ENCODE measurements at places on chromosomes 7 and 10.

DNA sequence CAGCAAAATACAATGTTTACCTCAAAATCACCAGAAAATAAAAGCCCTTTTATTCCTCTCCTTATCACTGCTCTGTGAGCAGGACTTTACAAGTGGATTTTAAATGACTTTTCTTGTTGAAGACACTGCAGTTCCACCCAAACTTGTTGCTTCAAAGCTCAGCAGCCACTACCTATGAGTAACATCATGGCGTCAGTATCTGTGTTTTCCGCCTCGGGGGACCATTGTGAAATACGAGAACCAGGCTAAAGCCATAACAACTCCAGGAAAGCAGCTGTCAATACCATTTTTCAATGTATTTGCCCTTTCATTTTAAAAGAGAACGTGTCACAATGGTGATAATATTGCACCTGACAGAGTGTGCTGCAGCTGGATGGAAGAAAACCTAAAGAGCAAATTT is 284.0 kb upstream of the RNF32 start:
- no peak for DNase-seq

DNA sequence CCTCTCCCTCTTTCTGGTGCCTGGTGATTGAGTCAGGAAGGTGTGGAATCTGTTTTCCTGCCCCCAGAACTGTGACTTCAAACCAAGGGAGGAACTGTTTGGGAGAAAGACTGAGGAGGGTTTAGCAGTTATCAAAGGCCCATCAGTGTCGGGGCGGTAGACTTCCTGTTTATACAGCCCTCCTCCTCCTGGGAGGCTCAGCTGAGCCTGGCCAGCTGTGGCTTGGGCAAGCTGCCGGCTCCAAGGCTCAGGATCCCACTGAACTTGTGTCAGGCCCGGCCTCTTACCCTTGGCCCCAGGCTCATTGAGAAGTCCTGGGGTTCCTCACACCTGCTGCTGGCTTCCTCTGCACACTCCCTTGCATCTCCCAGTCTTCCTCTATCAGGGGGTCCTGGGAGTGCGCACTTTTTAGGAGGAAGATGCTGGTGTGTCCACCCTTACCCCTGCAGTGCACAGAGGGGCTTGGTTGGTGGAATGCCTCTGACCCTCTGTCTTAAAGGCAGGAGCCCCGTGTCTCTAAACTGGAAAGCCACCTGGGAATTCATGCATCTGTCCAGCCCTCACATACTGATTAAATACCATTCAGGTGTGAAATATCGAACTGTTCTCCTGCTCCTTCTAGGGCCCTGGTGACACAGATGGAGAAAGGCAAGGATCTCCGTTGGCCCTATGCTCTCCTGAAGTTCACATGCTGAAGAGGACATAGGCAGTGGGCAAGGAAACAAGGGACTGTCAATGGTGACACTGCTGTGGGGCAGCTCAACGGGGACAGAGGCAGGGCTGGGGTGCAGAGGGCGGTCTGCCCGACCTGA is 32.4 kb downstream of the CXCL12 start:
- DNase-seq: no peak

DNA sequence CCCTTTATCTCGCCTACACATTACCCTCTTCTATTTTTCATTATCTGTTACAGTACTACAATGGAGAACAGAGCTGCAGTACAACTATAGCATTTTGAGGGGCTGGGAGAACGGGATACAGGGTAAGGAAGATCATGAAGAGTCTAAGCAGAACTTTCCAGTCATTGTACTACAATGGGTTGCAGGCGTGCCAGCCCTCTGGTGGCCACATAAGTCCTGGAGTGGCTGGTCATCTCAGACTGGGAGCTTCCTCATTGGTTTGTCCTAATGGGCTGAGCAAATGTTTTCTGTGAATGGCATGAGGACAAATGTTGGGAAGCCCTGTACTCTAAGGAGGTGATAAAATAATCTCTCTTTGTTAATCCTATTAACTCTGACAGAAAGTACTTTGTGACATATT is 33.0 kb downstream of the TMEM106B start:
- no peak for DNase-seq

GRCh38 chr10:15742836-15743235 is 23.1 kb upstream of the ITGA8 start:
- DNase-seq: no peak

- DNase-seq: no peak
These were observed 625.8 kb upstream of the SORCS1 start for GRCh38 chr10:107790271-107790670.

DNA sequence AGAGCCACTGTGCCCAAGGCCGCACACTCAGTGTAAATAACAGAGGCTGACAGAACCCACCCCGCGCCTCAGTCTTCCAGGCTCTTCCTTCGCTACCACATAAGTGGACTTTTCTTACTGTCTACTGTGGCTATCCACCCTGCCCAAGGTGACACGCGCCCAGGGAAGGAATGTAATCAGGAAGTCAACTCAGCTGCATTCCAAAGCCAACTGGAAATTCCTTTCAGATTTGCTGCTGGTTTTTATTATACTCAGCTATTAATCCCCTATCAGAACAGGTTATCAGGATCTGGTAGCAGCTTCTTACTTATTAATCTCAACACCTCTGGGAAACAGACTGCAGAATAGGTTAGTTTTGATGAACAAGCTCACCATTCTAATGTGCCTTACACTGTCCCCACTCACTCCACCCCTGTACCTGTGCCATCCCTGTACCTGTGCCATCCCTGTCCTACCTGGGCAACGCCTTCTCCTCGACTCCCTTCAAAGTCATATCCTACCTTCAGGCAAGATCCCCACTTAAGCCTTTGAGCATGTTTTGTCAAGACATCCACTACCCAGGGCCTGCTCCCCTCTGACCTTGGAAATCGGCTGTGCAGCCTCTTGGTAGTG is 90.7 kb downstream of the NHLRC2 start:
- DNase-seq: no peak

DNA sequence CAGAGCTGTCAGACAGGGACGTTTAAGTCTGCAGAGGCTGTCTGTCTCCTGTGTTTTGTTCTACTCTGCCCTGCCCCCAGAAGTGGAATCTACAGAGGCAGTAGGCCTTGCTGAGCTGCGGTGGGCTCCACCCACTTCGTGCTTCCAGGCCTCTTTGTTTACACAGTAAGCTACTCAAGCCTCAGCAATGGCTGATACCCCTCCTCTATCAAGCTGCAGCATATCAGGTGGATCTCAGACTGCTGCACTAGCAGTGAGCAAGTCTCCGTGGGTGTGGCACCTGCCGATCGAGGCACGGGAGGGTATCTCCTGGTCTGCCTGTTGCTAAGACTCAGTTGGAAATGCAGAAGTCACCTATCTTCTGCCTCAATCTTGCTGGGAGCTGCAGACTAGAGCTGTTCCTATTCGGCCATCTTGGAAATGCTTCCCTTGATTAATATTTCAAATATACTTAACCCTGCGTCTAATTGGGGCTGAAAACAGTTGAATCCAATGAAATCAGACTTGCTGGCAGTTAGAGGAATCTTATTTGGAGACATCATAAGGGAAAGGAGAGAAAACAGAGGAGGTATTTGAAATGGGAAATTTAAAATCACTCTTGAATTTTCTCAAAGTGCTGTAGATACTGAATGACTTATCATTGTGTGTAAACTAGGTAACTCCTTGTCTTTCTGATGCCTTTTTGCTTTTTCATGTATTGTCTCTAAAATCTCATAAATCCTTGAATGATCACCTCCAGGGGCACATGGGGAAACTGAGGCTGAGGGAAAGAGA is 13.8 kb upstream of the CYP3A5 start:
- DNase-seq: no peak

- DNase-seq: no peak
These were observed 827.6 kb upstream of the AUTS2 start for GRCh38 chr7:68770649-68771048.

DNA sequence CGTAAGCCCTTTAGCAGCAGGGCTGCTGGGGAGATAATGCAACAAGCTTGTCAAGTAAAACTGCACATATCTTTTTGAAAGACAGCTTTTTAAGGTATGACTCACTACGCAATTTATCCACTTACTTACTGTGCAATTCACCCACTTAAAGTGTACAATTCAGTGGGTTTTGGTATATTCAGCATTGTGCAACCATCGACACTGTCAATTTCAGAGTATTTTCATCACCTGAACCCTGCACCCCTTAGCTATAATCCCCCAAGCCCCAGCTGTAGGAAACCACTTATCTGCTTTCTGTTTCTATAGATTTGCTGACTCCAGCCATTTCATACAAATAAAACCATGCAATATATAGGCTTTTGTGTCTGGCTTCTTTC is 168.0 kb downstream of the PTPN20 start:
- no peak for DNase-seq

DNA sequence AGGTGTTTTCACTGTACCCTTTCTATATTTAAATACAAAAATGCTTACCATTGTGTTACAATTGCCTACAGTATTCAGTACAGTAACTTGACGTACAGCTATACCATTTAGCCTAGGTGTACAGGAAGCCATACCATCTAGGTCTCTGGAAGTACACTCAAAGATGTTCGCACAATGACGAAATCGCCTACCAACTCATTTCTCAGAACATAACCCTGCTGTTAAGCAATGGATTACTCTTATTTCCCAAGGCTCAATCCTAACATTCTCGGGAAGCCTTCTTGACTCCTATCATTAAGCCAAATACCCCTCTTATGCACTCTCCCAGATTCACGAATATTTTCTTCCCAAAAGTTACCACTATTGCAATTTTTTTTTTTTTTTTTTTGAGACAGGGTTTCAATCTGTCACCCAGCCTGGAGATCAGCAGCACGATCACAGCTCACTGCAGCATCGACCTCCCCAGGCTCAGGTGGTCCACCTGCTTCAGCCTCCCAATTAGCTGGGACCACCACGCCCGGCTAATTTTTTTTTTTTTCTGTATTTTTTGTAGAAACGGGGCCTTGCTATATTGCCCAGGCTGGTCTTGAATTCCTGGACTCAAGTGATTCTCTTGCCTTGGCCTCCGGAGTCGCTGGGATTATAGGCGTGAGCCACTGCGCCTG is 1.5 kb downstream of the CWF19L1 start:
- DNase-seq: no peak

DNA sequence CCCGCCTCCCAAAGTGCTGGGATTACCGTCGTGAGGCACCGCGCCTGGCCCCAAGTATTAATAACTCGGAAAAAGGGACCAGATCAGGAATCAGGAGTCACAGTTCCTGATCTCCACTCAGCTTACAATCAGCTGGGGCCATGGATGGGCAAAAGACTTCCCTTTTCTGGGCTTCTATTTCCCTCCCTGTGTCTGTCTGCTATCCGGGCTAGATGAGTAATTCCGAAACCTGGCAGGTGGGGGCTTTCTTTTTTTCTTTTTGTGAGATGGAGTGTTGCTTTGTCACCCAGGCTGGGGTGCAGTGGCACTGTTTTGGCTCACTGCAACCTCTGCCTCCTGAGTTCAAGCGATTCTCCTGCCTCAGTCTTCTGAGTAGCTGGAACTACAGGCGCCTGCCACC is 11.6 kb downstream of the RPS24 start:
- DNase-seq: no peak

DNA sequence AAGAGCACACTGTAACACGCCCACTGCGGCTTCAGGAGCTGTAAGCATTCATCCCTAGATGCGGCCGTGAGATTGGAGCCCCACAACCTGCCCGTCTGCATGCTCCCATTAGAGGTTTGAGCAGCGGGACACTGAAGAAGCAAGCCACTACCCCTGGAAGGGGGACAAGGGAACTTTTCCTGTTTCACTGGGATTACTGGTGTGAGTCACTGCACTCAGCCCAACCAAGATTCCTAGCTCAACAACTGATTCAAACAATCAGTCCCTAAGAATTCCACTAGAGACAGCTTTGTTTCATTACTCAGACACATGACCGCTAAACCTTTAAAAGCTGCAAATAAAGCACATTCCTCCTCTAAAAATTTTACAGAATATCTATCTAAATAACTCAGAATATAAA is 69.8 kb downstream of the ORC5 start:
- no peak for DNase-seq

- DNase-seq: no peak
These were observed 14.4 kb upstream of the RBM20 start for GRCh38 chr10:110629680-110630191.

- no peak for DNase-seq
These were observed 61.9 kb downstream of the SGMS1 start for GRCh38 chr10:50561816-50562215.

Data from spleen (tissue), 13 donors.